Spinal cord (tissue), 10 donors: ENCODE measurements at places on chromosomes 11 and 22. TPM values are rescaled to one million over a fixed set of nuclear protein-coding genes. Genes with fewer than 3 reads are reported as not detected.

DNA sequence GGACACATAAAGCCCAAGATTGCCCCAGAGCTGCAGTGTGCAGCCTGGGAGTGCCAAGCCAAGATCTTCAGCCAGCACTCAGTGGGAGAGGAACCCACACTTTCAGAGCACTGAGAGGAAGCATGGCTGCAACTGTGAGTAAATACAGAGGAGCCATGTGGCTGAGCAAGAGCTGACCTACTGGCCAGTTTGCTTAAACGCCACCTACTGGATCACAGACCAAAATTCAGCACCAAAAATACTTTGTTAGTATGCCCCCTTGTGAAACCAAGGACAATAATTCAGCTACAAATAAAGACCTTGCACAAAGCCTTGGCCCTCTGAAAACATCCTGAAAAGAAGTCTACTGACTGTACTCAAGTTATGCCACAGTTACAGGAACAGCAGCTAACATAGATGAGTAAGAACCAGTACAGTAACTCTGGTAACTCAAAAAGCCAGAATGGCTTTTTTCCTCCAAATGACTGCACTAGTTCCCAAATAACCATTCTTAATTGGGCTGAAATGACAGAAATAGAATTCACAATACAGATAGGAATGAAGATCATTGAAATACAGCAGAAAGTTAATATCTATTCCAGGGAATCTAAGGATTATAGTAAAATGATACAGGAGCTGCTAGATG lies 10.1 kb upstream of the OR4A15 start:
- H3K36me3 ChIP-seq: no peaks in the 10 kb centered on the region
- DNase-seq: no peak
- no peaks in the 10 kb centered on the region for H3K27me3 ChIP-seq
- no peak overlapping the region for H3K4me3 ChIP-seq
- H3K27ac ChIP-seq: no peak overlapping the region

GRCh38 chr11:16846305-16846704 lies 107.9 kb downstream of the C11orf58 start:
- no peak for DNase-seq
- H3K27me3 ChIP-seq: no peaks in the 10 kb centered on the region
- peaks cover 3% of the 10 kb centered on the region for H3K36me3 ChIP-seq
- no peaks in the 10 kb centered on the region for H3K4me1 ChIP-seq
- H3K4me3 ChIP-seq: no peak overlapping the region
- no peak overlapping the region for H3K27ac ChIP-seq

GRCh38 chr22:19478045-19478900 lies 720 bp downstream of the UFD1 start:
- peaks cover 9% of the 10 kb centered on the region for H3K4me1 ChIP-seq
- peaks cover 16% of the 10 kb centered on the region for H3K36me3 ChIP-seq
- peak overlapping the region; percentile 15 for H3K27ac ChIP-seq
- DNase-seq: no peak
- no peaks in the 10 kb centered on the region for H3K27me3 ChIP-seq

DNA sequence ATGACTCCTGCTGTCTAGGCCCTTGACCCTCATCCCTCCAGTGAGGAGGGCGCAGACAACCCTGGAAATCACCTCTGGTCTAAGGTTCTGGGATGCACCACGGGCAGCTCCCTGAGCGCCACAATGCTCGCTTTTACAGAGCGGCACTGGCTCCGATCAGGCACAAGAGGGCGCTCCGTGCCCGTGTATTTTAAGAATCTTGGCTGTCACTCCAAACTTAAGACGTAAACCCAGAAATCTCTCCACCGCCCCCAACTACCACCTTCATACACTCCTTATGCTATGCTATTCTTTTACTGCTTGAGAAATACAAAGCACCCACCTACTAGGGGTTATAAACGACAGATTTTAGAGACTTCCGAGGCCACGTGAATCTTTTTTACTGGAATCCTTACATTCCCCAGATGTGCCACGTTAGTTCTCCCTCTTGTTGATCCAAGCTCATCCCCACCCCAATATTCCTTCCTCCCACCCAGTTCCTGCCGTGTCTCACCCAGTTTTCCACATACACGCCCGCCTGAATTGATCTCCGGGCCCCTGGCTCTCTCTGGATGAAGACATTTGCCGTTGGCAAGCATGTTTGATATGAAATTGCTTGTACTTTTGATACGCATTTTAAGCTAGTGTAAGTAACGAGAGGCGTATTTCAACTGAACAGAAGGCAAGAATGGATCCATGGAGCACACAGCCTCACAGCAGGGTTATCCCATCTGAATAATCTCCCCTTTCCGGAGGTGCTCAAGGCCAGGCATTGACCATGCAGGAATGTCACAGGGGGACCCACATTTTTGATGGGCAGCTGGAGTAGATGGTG lies 453.5 kb downstream of the OPCML start:
- DNase-seq: peak; percentile 90
- H3K36me3 ChIP-seq: no peaks in the 10 kb centered on the region
- peaks cover 2% of the 10 kb centered on the region for H3K27me3 ChIP-seq
- H3K27ac ChIP-seq: no peak overlapping the region
- peaks cover 27% of the 10 kb centered on the region for H3K4me1 ChIP-seq

- no peaks in the 10 kb centered on the region for H3K4me1 ChIP-seq
- H3K36me3 ChIP-seq: no peaks in the 10 kb centered on the region
- H3K27ac ChIP-seq: no peak overlapping the region
- DNase-seq: no peak
These were observed 53.2 kb downstream of the SPON1 start for GRCh38 chr11:14015711-14016110.

DNA sequence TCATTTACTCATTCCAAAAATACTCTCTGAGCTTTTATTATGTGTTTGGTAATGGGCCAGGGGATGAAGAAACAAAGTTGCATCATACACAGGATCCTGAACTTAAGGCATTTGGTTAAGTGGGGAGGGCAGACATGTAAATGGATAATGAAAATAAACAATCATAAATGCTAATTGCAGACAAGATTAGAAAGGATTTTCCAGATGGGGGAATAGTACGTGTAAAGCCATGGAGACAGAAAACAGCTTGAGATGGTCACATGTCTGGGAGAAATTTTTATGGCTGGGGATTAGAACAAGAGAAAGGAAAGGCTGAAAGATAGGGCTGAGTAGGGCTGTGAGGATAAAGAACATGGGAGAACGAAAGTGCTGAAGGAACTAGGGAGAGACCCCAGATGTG lies 534.3 kb upstream of the LARGE1 start:
- no peak for DNase-seq
- H3K27ac ChIP-seq: no peak overlapping the region
- H3K36me3 ChIP-seq: no peaks in the 10 kb centered on the region

DNA sequence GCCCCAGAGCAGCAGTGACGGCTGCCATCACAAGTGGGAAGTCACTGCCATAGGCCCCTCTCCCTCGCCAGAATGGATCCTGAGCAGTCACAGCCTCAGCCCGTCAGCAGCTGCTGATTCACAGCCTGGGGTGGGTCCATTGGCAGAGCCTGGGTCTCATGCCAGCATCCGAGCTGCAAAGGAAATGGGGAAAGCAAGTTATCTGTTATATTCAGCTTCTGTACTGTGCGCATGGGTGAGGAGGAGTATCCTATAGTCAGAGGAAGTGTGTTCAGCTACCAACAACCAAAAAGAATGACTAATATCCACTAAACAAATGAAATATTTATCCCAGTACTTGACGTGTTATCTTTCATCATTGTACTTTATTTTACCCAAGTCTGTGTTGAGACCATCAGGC lies 119.7 kb downstream of the RCN1 start:
- no peaks in the 10 kb centered on the region for H3K36me3 ChIP-seq
- H3K4me1 ChIP-seq: no peaks in the 10 kb centered on the region
- no peak overlapping the region for H3K27ac ChIP-seq
- H3K4me3 ChIP-seq: no peak overlapping the region
- H3K27me3 ChIP-seq: no peaks in the 10 kb centered on the region
- DNase-seq: no peak

DNA sequence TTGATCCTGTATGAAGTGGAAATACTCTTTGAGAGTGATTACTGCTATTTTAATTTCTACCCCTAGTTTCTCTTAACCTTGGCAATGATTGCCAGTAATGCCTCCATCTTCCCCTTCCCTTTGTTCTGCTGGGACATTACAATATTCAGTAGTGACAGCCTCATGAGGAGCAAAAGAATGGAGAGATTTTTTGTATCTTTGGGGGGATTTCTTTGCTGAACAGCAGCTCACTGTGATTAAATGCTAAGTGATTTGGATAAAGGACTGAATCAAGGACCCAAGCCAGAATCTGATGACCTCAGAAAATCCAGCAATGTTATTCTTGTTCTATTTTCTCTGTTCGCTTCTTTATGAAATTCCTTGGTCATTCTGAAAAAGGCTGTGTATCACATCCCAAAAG lies 7.0 kb upstream of the SLC1A2 start:
- H3K4me1 ChIP-seq: peaks cover 6% of the 10 kb centered on the region
- H3K27ac ChIP-seq: peak overlapping the region; percentile 78
- H3K4me3 ChIP-seq: no peak overlapping the region
- no peaks in the 10 kb centered on the region for H3K36me3 ChIP-seq
- H3K27me3 ChIP-seq: no peaks in the 10 kb centered on the region

DNA sequence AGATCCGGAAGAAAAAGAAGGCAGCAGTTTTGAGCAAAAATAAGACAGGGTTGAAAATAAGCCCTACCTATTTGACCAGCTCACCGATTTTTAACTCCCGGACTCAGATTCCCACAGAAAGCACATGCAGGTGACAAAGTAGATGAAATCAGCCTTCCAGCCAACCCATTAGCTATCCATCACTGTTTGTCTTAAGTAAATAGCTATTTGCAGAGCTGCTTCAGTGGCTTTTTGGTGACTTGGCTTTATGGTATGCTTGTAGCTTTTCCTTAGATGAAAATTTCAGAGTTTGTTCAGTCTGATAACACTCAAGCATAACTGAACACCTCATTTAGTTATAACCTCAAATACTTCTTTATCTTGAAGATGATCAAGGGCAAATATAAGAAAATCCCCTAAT lies 192.6 kb downstream of the HIPK3 start:
- no peaks in the 10 kb centered on the region for H3K4me1 ChIP-seq
- H3K27ac ChIP-seq: no peak overlapping the region
- no peaks in the 10 kb centered on the region for H3K27me3 ChIP-seq
- no peaks in the 10 kb centered on the region for H3K36me3 ChIP-seq
- H3K4me3 ChIP-seq: no peak overlapping the region

GRCh38 chr11:87966694-87967093 lies 208.5 kb downstream of the RAB38 start:
- no peak overlapping the region for H3K27ac ChIP-seq
- no peak for DNase-seq
- no peaks in the 10 kb centered on the region for H3K4me1 ChIP-seq
- H3K4me3 ChIP-seq: no peak overlapping the region

- no peaks in the 10 kb centered on the region for H3K27me3 ChIP-seq
- peaks cover 8% of the 10 kb centered on the region for H3K4me1 ChIP-seq
- no peak overlapping the region for H3K27ac ChIP-seq
- H3K36me3 ChIP-seq: no peaks in the 10 kb centered on the region
- DNase-seq: no peak
- no peak overlapping the region for H3K4me3 ChIP-seq
These were observed 70.7 kb downstream of the MN1 start for GRCh38 chr22:27730641-27731433.

- H3K27ac ChIP-seq: no peak overlapping the region
- DNase-seq: no peak
- no peaks in the 10 kb centered on the region for H3K4me1 ChIP-seq
- H3K27me3 ChIP-seq: no peaks in the 10 kb centered on the region
These were observed 84.7 kb downstream of the MSANTD4 start for GRCh38 chr11:105937331-105937730.

- no peak overlapping the region for H3K4me3 ChIP-seq
- no peak for DNase-seq
- H3K27me3 ChIP-seq: peaks cover 2% of the 10 kb centered on the region
- no peak overlapping the region for H3K27ac ChIP-seq
These were observed 55.3 kb downstream of the CACNA1I start for GRCh38 chr22:39625569-39626537.

- H3K27ac ChIP-seq: no peak overlapping the region
- DNase-seq: peak; percentile 13
- H3K27me3 ChIP-seq: no peaks in the 10 kb centered on the region
- no peak overlapping the region for H3K4me3 ChIP-seq
These were observed 178.5 kb upstream of the ZBED5 start for GRCh38 chr11:11036185-11036847.

DNA sequence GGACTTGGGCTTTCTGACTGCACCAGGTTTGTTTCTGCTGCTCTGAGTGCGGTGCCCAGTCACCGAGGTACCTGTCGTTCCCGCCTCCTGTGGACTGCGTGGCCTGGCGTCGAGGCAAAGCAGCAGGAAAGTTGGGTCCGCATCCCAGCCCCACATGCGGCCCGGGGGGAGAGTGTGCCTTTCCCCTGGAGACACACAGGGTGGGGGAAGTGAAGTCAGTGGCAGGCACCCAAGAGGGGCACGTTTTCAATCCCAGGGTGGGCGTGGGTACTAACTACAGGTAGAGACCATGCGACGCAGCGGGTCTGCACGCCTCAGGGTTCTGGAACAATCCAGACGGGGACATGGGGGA lies 25.3 kb upstream of the GRAMD4 start:
- H3K36me3 ChIP-seq: peaks cover 18% of the 10 kb centered on the region
- no peak overlapping the region for H3K4me3 ChIP-seq
- no peak overlapping the region for H3K27ac ChIP-seq
- peaks cover 56% of the 10 kb centered on the region for H3K4me1 ChIP-seq

DNA sequence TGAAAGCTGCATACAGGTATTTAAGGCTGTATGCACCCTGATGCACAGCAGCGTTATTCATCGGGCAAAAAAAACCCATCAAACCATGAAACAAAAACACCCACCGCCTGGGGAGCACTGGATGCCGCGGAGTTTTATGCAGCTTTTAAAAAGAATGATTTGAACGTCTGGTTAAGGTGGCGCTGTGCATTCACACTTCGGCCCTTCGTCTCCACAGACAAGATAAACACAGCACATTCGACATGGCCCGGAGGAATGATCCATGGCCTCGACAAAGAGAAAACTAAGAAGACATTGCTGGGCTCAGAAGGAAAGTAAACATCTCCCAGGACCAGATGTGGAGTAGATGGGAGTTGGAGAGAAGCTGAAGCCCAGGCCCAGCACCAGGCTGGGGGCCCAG lies 40.8 kb upstream of the GAL start:
- H3K36me3 ChIP-seq: no peaks in the 10 kb centered on the region
- peaks cover 4% of the 10 kb centered on the region for H3K4me1 ChIP-seq
- H3K27ac ChIP-seq: no peak overlapping the region
- no peak overlapping the region for H3K4me3 ChIP-seq
- DNase-seq: no peak

GRCh38 chr11:63564056-63564774 lies 1.0 kb upstream of the PLAAT2 start:
- no peak overlapping the region for H3K4me3 ChIP-seq
- peaks cover 13% of the 10 kb centered on the region for H3K4me1 ChIP-seq
- H3K27ac ChIP-seq: no peak overlapping the region
- no peaks in the 10 kb centered on the region for H3K36me3 ChIP-seq
- DNase-seq: no peak

- peaks cover 7% of the 10 kb centered on the region for H3K4me1 ChIP-seq
- DNase-seq: no peak
- no peak overlapping the region for H3K4me3 ChIP-seq
- H3K27me3 ChIP-seq: no peaks in the 10 kb centered on the region
These were observed 42.6 kb upstream of the PITPNB start for GRCh38 chr22:27961680-27962079.

CRYAB gene
- 90.4 TPM for total RNA-seq

API5 gene
- 56.1 TPM for total RNA-seq

XRCC6 gene
- total RNA-seq: 239 TPM

OR4C16 gene
- not detected for total RNA-seq

ZNF214 gene
- total RNA-seq: 11.5 TPM

TIGD3 gene
- total RNA-seq: 1.4 TPM

CHRM1 gene
- total RNA-seq: 0.89 TPM

CLTCL1 gene
- total RNA-seq: 20.9 TPM

ACRV1 gene
- 0.79 TPM for total RNA-seq

SMC1B gene
- 0.11 TPM for total RNA-seq

OR4S2 gene
- not detected for total RNA-seq

LBHD1 gene
- 6.1 TPM for total RNA-seq

MEI1 gene
- total RNA-seq: 1.6 TPM
